Stimulated activated CD8-positive, alpha-beta memory T cell treated with anti-CD3 and anti-CD28 coated beads, Interleukin-15, amount 100 ng/mL, for 4 hours (primary cell): ENCODE measurements at places on chromosomes 2 and 18.

- DNase-seq: no peak
Observed at GRCh38 chr2:165778653-165779451, 15.2 kb downstream of the GALNT3 start.

DNA sequence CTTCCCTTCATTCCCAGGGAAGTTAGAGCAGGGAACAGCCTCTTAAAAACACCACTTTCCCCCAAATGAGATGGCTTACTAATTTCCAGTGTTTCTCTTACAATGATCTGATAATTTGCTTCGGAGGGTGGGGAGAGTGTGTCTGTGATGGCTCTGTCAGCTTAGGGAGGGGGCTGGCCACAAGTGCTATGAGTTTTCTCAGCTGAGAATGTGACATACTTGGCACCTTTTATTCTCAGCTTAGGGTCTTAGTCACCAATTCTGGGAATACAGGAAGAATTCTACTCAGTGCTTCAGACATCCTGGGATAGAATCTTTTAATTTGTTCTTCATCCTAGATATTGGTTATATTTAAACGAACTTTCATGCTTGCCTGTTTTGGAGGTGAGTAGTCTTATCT, 64.4 kb downstream of the AOX1 start:
- no peak for DNase-seq

- no peak for DNase-seq
Observed at GRCh38 chr2:3633089-3633981, 24.7 kb upstream of the ALLC start.

DNA sequence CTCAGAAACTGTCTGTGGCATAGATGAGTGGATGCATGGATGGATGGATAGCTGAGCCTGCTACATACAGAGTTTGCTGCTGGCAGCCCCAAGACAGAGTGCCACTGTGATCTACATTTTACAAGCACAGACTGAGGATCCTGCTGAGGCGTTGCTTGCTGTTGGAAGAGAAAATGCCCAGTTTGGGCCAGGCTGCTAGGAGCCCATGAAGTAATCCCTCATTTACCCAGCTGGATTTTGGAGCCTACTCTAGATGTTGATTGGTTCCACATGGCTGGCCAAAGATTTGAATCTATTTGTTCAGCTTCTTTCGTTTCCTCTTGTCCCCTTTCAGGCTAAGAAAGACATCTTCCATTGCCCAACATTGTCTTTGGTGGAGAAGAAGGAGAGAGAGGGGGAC, 261.3 kb downstream of the CLIP4 start:
- no peak for DNase-seq

GRCh38 chr2:88857274-88857741, 165.8 kb downstream of the RPIA start:
- no peak for DNase-seq

- no peak for DNase-seq
Observed at GRCh38 chr2:102621630-102622029, 2.3 kb downstream of the SLC9A2 start.

DNA sequence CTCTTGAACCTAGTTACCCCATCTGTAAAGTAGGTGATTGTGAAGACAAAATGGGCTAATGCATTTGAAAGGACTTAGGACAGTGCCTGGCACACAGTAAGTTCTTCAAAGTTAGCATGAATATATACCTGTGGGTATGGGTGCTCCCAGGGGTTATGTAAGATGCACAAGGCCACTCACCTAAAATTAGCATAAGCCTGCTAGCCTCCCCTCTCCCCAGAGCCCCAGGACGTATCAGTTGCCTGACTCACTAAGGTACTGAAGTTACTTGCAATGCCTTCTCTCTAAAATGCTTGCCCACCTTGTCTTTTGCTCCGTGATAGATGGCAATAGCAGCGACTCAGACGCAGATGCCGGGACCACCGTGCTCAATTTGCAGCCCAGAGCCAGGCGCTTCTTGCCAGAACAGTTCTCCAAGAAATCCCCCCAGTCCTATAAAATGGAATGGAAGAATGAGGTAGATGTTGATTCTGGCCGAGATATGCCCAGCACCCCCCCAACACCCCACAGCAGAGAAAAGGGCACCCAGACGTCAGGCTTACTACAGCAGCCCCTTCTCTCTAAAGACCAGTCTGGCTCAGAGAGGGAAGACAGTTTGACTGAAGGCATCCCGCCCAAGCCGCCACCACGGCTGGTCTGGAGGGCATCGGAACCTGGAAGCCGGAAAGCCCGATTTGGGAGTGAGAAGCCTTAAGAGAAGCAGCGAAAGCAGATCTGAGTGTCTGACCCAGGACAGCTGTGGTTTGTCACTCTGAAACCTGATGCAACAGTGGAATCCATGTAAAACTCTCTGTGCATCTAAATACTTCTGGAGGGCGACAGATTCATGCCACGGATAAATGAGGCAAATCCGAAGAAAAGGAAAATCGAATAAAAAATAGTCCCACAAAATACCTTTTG, 53.8 kb upstream of the TMEM182 start:
- no peak for DNase-seq

- DNase-seq: no peak
Observed at GRCh38 chr2:174337337-174338146, 2.8 kb downstream of the SP9 start.

- DNase-seq: no peak
Observed at GRCh38 chr2:182428476-182428875, 1.6 kb upstream of the PDE1A start.

GRCh38 chr2:7411691-7412090, 494.5 kb downstream of the RNF144A start:
- DNase-seq: no peak

GRCh38 chr2:235449568-235449967, 44.3 kb upstream of the AGAP1 start:
- no peak for DNase-seq

DNA sequence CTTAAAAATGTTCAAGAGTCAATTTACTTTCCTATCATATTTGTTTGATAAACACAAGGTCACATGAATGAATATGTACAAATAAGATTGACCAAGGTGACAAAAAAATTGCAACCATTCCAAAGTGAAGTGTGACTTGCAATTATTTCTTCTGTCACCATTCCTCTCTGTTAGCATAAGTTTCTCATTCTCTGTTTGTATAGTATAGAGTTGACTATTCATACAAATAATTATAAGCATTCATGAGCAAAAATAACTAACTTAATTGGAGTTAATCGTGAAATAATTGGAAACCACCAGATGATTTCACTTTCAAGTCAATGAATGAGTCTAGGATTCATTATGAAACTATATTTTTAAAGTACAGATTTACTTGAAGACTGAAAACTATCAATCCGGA, 42.1 kb downstream of the PGAP1 start:
- no peak for DNase-seq
